ENCODE measurements at places on chromosomes 12 and 14.

DNA sequence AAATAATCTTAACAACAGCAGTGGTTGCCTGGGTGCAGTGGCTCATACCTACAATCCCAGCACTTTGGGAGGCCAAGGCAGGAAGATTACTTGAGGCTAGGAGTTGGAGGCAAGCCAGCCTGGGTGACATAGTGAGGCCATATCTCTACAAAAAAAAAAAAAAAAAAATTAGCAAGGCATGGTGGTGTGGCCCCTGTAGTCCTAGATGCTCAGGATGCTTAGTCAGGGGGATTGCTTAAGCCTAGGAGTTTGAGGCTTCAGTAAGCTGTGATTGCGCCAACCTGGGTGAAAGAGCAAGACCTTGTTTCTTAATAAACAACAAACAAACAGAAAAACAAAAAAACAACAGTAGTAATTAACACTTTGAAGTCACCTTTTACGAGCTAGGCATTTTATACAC is 642 bp upstream of the ACSM4 start:
- no peaks in the 10 kb centered on the region for H3K4me1 ChIP-seq
- peaks cover 18% of the 10 kb centered on the region for H3K27me3 ChIP-seq
- DNase-seq = no peak
- H3K36me3 ChIP-seq = no peaks in the 10 kb centered on the region
- H3K4me3 ChIP-seq = no peak overlapping the region

GRCh38 chr12:85552461-85552860 is 272.4 kb downstream of the ALX1 start:
- peak; percentile 1 for DNase-seq
- no peak overlapping the region for H3K27ac ChIP-seq
- no peaks in the 10 kb centered on the region for H3K27me3 ChIP-seq
- no peak overlapping the region for H3K4me3 ChIP-seq
- H3K36me3 ChIP-seq = no peaks in the 10 kb centered on the region

GRCh38 chr12:67410667-67411067 is 141.5 kb downstream of the CAND1 start:
- H3K27me3 ChIP-seq = peaks cover 2% of the 10 kb centered on the region
- H3K36me3 ChIP-seq = peaks cover 6% of the 10 kb centered on the region
- peaks cover 16% of the 10 kb centered on the region for H3K4me1 ChIP-seq
- H3K27ac ChIP-seq = no peak overlapping the region
- no peak for DNase-seq

DNA sequence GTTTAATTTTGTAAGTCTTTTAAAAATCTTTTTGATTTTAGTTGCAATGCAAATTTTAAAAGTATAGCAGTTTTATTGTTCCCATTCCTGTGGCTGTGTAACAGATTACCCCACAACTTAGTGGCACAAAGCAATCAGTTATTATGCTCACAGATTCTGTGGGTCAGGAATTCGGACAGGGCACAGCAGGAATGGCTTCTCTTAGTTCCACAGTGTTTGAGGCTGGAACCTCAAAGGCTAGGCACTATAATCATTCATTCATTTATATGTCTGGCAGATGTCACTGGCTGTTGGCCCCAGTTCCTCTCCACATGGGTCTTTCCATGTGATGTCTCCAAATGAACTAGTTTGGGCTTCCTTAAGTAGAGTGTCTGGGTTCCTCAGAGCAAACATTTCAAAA is 193.3 kb downstream of the RAD51B start:
- H3K27ac ChIP-seq = no peak overlapping the region
- no peak for DNase-seq

GRCh38 chr14:93716746-93717667 is 71.3 kb downstream of the PRIMA1 start:
- H3K27ac ChIP-seq = no peak overlapping the region
- peaks cover 4% of the 10 kb centered on the region for H3K27me3 ChIP-seq
- no peak overlapping the region for H3K4me3 ChIP-seq

Measured in HFFc6 (cell line).